ENCODE measurements at places on chromosomes 5 and 9.

GRCh38 chr9:35285731-35286130 lies 123.9 kb downstream of the UNC13B start:
- DNase-seq = no peak

DNA sequence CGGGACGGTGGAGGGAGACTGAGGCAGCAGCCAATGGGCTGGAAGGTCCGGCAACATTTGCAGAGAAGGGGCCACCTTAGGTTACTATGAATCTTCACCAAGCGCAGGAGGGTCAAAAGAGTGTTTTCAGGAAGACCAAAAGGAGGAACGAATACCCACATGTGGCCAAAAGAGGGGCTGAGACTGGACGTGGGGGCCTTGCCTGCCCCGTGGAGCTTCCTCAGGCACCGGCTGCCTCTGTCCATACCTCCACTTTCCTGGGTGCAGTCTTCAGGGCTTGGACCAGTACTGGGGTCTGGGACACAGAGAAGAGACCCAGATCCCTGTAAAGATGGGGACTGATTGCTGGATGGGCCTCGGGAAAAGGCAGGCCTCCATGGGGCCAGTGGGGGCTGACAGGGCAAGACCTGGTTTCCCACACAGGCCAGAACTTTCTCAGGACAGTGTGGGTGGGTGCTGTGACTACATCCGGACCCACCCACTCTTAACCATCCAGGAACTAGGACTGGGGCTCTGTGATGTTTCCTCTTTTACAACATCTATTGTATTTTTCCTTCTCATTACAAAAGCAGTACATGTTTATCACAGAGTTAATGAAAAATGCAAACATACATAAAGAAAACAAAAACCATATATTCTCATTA lies 294.7 kb downstream of the ZSWIM6 start:
- DNase-seq = no peak

DNA sequence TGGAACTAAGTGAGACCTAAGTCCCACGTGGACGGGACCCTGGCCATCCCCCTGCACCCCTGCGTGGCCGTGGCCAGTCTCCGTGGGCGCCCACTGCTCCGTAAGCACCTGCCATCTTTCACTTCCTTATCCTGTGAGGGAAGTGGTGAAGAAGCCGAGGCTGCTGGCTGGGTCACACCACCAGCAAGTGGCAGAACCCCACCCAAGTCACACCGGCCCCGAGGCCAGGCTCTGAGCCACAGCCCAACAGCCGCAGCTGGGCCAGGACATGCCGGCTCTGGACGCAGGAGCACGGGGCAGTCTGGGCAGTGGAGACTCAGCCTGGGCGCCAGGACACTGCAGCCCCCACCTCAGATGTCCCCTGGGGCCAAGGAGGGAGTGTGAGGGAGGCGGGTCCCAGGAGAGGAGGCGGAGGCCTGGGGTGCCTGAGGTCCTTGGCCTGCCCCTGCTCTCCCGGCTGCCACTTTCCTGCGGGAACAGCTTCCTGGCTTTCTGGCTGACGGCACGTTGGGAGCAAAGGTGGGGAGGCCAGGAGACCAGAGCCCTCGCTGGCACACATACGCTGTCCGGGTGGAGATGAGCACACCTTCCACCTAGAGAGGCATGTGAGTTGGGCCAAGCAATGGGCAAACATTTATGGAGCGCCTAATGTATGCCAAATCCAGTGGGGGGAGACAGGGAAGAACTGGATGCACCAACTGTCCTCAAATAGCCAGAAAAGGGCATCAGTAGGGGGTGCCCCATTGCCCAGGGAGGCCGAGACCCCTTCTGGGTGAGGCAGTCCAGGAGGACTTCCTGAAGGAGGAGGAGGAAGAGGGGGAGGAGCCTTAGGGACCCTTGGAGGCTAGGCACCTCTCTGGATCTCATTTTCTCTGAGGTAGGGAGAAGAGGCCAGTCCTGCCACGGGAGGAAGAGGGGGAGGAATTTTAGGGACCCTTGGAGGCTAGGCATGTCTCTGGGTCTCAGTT lies 43.9 kb upstream of the EGFL7 start:
- DNase-seq = no peak

DNA sequence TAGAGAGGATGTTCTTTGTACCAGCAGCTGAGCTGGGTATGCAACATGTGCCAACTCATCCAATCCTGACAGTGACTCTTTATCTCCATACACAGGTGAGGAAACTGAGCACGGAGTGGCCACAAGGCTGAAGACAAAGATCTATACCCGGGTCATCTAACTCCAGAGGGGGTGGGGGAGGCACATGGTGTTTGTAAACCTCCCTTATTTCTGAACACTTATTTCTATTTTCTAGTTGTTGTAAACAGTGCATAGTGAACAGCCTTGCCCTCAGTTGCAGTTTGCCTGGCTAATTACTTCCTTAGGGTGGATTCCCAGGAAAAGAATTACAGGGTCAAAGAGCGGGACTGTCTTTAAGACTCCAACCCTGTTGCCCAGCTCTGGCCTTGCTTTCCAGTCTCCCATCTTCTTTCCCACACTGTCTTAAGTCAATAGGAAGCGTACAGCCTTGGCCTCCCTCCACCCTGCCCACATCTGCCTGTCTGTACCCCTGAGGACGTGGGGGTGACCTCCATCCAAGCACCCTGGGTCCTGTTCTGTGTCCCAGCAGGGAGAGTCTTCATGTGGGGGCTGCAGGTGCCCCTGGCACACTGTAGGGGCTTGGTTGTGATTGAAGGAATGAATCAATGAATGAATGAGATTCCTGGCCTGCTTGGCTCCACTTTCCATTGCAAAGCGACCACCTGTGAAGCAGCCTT lies 13.2 kb upstream of the FIBCD1 start:
- DNase-seq = no peak

- no peak for DNase-seq
These were observed 71.4 kb upstream of the SMIM23 start for GRCh38 chr5:171714261-171714660.

DNA sequence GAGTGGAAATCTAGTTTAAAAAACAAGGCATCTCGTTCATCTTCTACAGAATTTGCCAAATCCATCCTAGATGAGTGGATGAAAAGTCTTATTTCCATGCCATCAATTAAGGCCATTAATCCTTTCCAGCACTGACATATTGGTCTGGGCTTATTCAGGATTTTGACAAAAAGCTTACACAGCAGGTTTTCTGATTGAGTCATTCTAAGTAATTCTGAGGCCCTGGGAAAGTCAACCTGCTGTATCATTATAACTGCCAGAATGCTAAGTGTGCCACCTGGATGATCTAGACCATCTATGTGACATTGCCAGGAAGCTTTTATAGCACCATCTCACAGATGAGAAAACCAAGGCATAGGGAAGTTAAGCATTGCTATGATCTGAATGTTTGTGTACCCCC lies 132.1 kb upstream of the MAP3K1 start:
- DNase-seq = no peak

DNA sequence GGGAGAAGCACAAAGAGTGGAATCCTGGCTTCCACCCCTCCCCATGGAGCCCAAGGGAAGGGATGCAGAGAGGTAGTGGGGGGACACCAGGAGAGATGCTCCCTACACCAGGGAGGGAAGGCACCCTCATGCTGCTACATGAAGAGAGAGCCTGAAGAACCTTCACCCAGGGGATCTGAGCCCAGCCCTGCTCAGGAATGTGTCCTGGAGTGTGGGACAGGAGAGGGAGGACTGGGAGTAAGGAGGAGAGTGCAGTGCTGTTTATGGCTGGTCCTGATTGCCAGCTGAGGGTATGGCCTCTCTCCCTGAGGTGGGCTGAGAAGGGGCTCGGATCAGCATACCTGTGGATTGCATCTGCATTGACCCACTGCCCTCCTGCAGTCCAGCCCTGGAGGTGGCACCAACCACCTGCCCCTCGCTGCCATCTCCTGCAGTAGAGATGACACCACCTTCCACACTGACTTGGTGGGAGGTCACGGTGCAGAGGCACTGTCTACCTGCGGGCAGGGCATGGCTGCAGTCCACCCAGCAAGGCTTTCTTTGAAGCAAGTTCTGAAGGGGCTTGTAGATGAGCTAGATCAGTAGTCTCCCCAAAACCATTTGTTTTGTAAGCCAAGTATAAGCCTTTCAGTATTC lies 114.9 kb upstream of the SLC25A48 start:
- no peak for DNase-seq

DNA sequence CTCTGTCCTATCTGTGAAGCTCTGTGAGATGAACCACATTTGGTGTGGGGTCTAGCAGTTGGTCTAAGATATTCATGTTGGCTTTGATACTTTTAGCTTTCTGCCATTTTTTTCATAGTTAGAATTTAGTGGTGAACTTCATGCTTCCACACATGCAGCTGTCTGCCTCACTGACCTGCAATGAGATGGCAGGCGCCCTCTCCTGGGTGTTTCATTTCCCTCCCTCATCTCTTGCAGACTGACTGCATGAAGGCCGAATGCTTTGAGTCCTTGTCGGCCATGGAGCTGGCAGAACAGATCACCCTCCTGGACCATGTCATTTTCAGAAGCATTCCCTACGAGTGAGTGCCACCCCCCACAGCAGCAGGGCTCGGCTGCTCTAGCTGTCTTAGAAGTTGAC lies 26.1 kb upstream of the CKMT2 start:
- DNase-seq = no peak

GRCh38 chr9:106648799-106649198 lies 214.2 kb upstream of the ZNF462 start:
- no peak for DNase-seq

DNA sequence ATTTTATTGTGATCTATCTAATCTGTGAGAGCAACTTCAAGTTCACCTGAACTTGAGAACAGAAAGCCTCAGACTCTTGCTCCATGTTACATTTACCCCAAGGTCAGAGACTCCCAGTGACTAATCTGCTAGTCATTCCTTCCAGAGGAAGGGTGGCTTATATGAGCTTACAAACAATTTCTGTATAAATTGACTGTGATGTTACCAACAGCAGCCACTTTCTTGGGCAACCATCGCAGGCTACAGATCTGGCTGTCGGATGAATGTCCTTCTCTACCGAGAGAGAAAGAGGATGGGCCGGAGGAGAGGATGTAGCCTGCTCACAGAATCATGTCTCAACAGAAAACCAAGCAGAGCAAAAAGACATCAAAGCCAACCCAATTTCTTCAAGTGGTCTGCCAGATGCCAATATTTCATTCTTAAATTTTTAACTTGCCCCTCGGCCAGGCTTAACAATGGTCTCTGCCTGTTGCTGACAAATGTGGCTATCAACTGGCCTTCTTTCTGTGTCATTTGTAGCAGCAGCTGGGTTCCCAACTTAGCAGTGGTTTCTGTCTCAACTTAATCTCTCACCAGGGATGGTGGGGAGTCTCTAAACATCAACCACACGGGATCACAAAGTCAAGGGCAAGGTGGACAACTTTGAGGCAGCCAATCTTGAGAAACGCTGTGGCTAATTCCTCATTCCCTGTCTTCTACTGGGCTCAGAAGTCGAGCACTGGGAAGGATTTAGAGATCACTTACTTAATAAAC lies 81.3 kb downstream of the RAPGEF1 start:
- no peak for DNase-seq

- DNase-seq = no peak
These were observed 31.0 kb downstream of the ABLIM3 start for GRCh38 chr5:149172261-149172660.

DNA sequence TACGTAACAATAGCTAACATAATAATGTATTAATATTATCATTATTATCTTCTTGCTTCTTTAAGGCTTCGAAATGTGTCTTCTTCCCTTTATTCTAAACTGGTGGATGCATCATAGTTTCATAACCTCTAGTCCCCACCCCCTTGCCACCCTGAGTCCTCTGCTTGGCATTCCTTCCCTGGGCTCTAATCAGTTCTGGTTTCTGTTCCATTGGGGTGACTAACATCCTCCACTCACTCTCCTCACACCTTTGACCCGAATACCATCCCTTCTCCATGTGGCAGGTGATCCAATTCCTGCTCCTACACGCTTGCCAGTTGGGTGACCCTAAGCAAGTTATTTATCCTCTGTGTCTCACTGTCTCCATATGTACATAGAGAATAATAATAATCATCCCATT lies 286.1 kb downstream of the TRPM3 start:
- no peak for DNase-seq

GRCh38 chr9:74609671-74610405 lies 112.7 kb downstream of the RORB start:
- DNase-seq = peak; percentile 13
